Substantia nigra (tissue), 51 donors: ENCODE measurements at places on chromosomes 2 and 18.
A peak's percentile ranks its signal among the peaks of the same experiment; 100 is the strongest.

- no peak for DNase-seq
Observed at GRCh38 chr18:31248783-31249521, 69.0 kb upstream of the DSG1 start.

GRCh38 chr2:60652832-60653340, 99.4 kb upstream of the BCL11A start:
- no peak for DNase-seq

- DNase-seq: no peak
Observed at GRCh38 chr18:48418539-48419276, 9.5 kb upstream of the ZBTB7C start.

DNA sequence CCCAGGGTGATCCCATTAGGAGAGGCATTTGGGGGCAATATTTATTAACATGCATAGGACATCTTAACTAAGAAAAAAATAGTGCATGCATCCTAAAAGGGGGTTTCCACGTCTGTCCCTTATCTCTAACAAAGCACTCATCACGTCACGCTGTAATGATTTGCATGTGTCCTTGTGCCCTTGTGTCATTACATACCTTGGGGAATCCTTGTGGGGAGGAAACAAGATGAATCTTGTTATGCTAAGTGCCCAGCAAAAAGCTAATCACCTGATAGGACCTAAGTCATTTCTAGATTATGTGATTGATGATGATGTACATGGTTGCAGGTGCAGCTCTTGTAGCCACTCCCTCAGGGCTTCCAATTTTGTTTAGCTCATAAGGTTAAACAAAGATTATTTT, 250.9 kb downstream of the FBXO15 start:
- no peak for DNase-seq

- DNase-seq: no peak
Observed at GRCh38 chr2:179454443-179455171, 190.0 kb upstream of the SESTD1 start.

- DNase-seq: no peak
Observed at GRCh38 chr2:4551691-4552474, 848.5 kb downstream of the DCDC2C start.

DNA sequence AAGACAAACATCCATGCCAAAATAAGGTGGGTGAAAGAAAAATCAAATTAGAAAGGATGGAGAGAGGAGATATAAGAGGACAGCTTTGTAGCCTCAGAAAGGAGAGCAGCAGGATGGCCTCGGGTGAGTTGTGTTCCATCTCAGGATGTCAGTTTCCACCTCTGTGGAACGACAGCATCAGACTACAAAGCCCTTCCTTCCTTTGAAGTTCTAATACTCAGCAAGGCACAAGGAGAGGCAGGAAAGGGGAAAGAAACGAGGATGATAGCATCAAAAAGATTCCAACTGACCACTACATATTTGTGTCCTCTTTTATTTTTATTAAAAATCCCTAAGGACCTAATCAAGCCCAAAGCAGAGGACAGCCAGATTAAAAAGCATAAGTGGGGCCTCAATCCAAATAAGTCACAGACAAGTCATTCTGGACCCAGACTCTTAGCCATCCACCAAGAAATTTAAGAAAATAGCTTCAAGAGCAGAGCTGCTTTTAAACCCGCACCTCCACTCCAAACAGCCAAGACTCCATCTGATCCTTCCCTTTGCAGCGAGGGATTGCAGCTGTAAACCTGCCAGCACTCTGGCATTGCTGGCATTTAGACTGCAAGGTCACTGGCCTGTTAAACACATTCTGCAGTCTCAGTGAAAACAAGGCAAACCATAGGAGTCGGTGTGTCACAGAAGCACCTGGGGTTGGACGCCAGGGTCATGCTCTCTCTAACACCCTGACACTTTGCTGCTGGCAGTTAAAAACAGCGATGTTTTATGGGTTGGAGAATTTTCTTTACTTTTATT, 314.5 kb upstream of the CHAC2 start:
- no peak for DNase-seq

GRCh38 chr2:41966431-41966893, 81.4 kb upstream of the PKDCC start:
- DNase-seq: peak; percentile 43

DNA sequence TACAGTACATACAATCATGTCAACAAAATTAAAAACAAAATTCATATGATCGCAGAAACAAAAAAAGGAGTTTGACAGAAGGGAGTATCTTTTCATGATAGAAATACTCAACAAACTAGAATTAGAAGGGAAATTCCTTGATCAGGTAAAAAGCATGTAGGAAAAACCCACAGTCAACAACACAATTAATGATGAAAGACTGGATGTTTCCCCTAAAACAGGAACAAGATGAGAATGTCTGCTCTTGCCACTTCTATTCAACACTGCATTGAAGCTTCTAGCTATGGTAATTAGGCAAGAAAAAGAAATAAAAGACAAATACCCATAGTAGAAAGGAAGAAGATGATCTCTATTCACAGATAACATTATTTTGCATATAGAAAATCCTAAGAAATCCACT, 87.1 kb downstream of the SRBD1 start:
- DNase-seq: no peak
